ENCODE measurements at places on chromosomes 4 and X. TPM values are rescaled to one million over a fixed set of nuclear protein-coding genes. Genes with fewer than 3 reads are reported as not detected.
A peak's percentile ranks its signal among the peaks of the same experiment; 100 is the strongest.

- no peak overlapping the region for H3K4me3 ChIP-seq
- H3K27ac ChIP-seq: peak overlapping the region; percentile 39
- H3K27me3 ChIP-seq: peaks cover 1% of the 10 kb centered on the region
- DNase-seq: peak; percentile 64
- peaks cover 17% of the 10 kb centered on the region for H3K4me1 ChIP-seq
Observed at GRCh38 chr4:37780444-37781130, 45.9 kb upstream of the PGM2 start.

DNA sequence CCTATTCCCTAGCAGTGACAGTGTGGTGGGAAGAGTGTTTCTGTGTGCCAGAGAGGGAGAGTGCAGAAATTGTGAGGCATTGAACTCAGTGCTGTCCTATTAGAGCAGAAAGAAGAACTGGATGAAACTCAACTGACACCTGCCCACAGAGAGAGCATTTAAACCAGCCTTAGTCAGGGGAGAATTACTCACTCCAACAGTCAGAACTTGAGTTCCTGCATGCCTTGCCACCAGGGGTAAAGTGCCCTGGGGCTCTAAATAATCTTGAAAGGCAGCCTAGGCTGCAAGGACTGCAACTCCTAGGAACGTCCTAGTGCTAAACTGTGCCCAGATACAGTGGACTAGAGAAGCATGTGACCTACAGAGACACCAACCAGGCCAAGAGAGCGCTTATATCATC, 12.8 kb downstream of the CYSLTR1 start:
- no peak overlapping the region for H3K4me3 ChIP-seq
- H3K27me3 ChIP-seq: no peaks in the 10 kb centered on the region
- peaks cover 53% of the 10 kb centered on the region for H3K4me1 ChIP-seq
- DNase-seq: peak; percentile 47

- H3K27ac ChIP-seq: no peak overlapping the region
- H3K4me1 ChIP-seq: peaks cover 7% of the 10 kb centered on the region
- DNase-seq: no peak
- H3K4me3 ChIP-seq: no peak overlapping the region
- no peaks in the 10 kb centered on the region for H3K36me3 ChIP-seq
- H3K27me3 ChIP-seq: no peaks in the 10 kb centered on the region
Observed at GRCh38 chrX:57587607-57588006, 4.2 kb upstream of the ZXDB start.

DNA sequence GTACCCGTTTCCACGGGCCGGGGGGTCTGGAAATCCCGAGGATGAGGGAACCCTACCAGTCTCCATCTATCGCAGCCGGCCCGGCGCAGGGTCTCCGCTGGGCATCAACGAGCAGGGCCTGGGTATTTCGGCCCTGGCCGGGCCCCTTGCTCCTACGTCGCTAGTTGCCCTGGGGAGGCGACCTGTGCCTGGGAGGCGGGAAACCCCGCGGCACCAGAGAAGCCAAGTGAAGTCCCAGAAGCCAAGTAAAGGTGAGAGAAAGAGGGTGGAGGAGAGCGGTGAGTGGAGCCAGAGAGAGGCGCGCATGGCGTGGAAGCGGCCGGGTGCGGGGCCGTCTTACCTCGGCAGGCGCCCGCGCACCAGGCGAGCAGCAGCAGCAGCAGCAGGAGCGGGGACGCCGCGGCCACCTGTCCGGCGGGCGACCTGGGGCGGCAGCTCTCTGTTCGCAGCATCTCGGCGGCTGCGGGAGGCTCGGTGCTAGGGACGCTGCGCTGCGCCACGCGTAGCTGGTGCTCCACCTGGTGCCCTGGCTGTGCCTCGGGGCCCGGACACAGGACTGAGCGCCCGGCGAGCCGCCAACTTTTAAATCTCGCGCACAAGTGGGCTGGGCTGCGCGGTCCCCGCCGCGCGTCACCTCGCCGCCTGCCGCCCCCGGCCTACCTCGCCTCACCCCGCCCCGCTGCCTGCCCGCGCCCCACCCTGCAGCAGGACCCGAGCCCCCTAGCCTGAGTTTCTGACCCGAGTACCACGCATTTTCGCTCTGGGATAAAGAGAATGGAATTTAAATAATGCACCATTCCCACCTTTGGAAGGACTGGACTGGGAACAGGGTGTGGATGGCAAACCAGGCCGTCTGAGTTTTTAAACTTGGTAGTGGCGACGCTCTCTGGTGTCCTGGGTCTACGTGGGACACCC, at the start of gene NMU:
Gene NMU, minus strand, starts transcription at position 558 of the 915 bp plus-strand sequence. Its CDS starts 106 bp downstream, at position 452.
- H3K27ac ChIP-seq: no peak within 1 kb of the TSS
- H3K4me3 ChIP-seq: peak within 1 kb of the TSS; percentile 61
- no peaks in the 10 kb centered on the region for H3K36me3 ChIP-seq
- H3K4me1 ChIP-seq: peaks cover 14% of the 10 kb centered on the region
- peaks cover 46% of the 10 kb centered on the region for H3K27me3 ChIP-seq
- DNase-seq: peak; percentile 61

Gene C4orf50
- 0.10 TPM for total RNA-seq

Gene RADX
- total RNA-seq: 12.7 TPM

Gene FHDC1
- 0.07 TPM for total RNA-seq

Gene PRICKLE3
- 18.1 TPM for total RNA-seq

DNA sequence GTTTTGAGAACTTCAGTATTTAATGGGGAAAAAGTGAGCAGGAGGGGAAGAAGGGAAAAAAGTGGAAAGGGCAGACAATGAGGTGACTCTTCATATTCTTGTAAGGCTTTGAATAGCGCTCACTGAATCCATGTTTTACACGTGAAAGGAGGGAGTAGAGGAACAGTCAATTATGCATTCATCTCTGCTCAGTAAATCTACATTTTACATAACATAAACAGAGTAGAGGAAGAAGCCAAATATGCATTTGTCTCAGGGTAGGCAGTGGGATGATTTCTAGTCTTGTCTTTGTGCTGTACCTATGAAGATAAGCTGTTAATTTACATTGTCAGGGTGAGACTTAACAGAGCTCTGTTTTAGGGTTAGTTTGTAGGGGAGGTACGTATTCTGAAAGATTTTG, 19.4 kb upstream of the ELF2 start:
- no peaks in the 10 kb centered on the region for H3K36me3 ChIP-seq
- H3K4me1 ChIP-seq: no peaks in the 10 kb centered on the region
- no peak overlapping the region for H3K4me3 ChIP-seq
- no peak for DNase-seq
- H3K27me3 ChIP-seq: peaks cover 4% of the 10 kb centered on the region

DNA sequence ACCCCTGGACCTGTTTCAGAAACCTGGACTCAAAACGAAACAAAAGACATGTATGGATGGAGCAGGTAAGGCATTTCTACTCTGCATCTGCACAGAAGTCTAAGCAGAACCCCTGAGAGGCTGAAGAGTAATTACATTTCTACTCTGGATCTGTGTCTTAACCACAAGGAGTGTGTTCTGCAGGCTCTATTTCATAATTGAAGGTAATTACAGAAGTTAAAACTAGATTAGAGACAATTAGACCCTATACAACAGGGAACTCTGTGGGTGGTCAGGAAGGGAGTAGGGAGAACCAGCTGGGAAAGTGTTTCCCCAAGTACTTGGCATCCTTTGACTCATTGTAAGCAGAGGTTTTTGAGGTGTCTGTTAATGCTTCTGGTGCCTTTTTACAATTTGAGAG, 69.8 kb downstream of the IGSF1 start:
- H3K27ac ChIP-seq: no peak overlapping the region
- H3K4me3 ChIP-seq: no peak overlapping the region
- no peaks in the 10 kb centered on the region for H3K36me3 ChIP-seq
- no peaks in the 10 kb centered on the region for H3K27me3 ChIP-seq

Gene TXK
- total RNA-seq: 18.4 TPM

Gene MAGEB10
- total RNA-seq: not detected

Gene SEC31A
- 87.8 TPM for total RNA-seq

- no peak overlapping the region for H3K4me3 ChIP-seq
- no peaks in the 10 kb centered on the region for H3K27me3 ChIP-seq
- H3K4me1 ChIP-seq: no peaks in the 10 kb centered on the region
- H3K36me3 ChIP-seq: peaks cover 9% of the 10 kb centered on the region
- DNase-seq: no peak
Observed at GRCh38 chr4:148067301-148067916, 335.5 kb downstream of the ARHGAP10 start.

GRCh38 chr4:112645541-112646329, 8.8 kb downstream of the LARP7 start:
- H3K27me3 ChIP-seq: no peaks in the 10 kb centered on the region
- H3K27ac ChIP-seq: no peak overlapping the region
- no peak for DNase-seq
- H3K4me1 ChIP-seq: peaks cover 9% of the 10 kb centered on the region
- no peak overlapping the region for H3K4me3 ChIP-seq
- H3K36me3 ChIP-seq: peaks cover 20% of the 10 kb centered on the region

- DNase-seq: no peak
- H3K27ac ChIP-seq: no peak overlapping the region
- peaks cover 6% of the 10 kb centered on the region for H3K4me1 ChIP-seq
Observed at GRCh38 chr4:25884031-25884782, 21.4 kb upstream of the SEL1L3 start.

GRCh38 chrX:13888284-13888683, 71.4 kb upstream of the GPM6B start:
- no peak overlapping the region for H3K27ac ChIP-seq
- DNase-seq: no peak
- H3K36me3 ChIP-seq: no peaks in the 10 kb centered on the region
- no peaks in the 10 kb centered on the region for H3K27me3 ChIP-seq
- H3K4me1 ChIP-seq: no peaks in the 10 kb centered on the region

DNA sequence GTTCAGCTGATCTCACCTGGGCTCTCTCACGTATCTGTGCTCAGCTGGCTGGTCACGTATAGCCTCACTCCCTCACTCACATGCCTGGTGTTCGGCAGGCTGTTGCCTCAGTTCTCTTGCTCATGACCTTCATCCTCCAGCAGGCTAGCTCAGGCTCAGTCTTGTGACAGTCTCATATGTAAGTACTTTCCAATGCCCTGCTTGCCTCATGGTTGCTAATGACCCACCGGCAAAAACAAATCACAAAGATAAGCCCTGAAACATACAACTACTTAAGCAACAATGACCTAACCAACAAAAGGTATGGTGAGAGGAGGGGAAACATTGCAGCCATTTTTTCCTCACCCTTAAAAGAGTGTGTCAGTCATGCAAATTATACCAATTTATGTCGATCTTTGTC, 25.0 kb downstream of the MEPE start:
- DNase-seq: no peak
- no peaks in the 10 kb centered on the region for H3K4me1 ChIP-seq
- H3K4me3 ChIP-seq: no peak overlapping the region
- no peaks in the 10 kb centered on the region for H3K36me3 ChIP-seq

GRCh38 chr4:184424993-184425758, 49.2 kb downstream of the IRF2 start:
- peaks cover 49% of the 10 kb centered on the region for H3K36me3 ChIP-seq
- H3K4me1 ChIP-seq: peaks cover 60% of the 10 kb centered on the region
- DNase-seq: no peak
- peak overlapping the region; percentile 14 for H3K27ac ChIP-seq

DNA sequence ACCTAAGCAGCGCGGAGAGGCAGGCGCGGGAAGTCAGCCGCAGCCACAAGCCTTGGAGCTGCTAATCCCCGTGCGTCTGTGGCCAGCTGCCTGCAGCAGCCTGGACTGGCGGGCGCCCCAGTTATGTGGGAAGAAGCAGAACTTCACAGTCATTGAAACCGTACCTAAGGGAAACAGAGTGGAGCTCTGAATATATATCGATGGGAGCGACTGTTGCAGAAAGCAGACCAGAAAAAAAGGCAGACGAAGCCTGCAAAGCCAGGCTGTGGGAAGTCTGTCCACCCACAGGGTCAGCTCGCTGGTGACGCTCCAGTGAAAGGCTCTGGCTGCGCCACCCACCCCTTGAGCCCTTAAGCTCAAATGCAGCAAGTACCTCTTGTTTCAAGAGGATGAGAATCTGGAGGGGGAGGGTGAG, 24.7 kb downstream of the KCNE5 start:
- peaks cover 3% of the 10 kb centered on the region for H3K4me1 ChIP-seq
- no peak overlapping the region for H3K4me3 ChIP-seq
- DNase-seq: no peak
- no peaks in the 10 kb centered on the region for H3K36me3 ChIP-seq

Gene EDA2R
- total RNA-seq: 1.3 TPM

GRCh38 chr4:27484216-27484615, 623.6 kb downstream of the STIM2 start:
- DNase-seq: no peak
- H3K27me3 ChIP-seq: no peaks in the 10 kb centered on the region
- no peak overlapping the region for H3K27ac ChIP-seq
- no peak overlapping the region for H3K4me3 ChIP-seq

DNA sequence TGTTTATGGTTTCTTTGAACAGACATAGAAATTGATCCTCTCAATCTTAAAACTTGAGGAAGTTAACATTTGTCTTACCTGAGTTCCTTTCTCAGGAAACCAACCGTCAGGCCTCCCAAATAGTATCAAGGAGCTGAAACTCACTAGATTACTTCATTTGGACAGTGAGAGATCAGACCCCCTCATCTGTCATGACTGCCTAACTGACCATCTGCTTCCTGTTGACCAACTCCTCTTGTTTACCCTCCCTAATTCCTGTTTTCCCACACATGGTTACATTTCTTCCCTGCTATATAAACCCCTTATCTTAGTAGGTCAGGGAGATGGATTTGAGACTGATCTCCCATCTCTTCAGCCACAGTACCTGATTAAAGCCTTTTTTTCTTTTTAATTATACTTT, 46.2 kb upstream of the NMU start:
- H3K27me3 ChIP-seq: peaks cover 4% of the 10 kb centered on the region
- H3K4me3 ChIP-seq: no peak overlapping the region
- no peak for DNase-seq
- H3K4me1 ChIP-seq: no peaks in the 10 kb centered on the region
- no peaks in the 10 kb centered on the region for H3K36me3 ChIP-seq
- H3K27ac ChIP-seq: no peak overlapping the region

Gene CCKAR
- not detected for total RNA-seq

Gene CBR4
- total RNA-seq: 18.0 TPM

- H3K27me3 ChIP-seq: no peaks in the 10 kb centered on the region
- H3K27ac ChIP-seq: no peak overlapping the region
- no peak for DNase-seq
- no peaks in the 10 kb centered on the region for H3K4me1 ChIP-seq
- H3K36me3 ChIP-seq: no peaks in the 10 kb centered on the region
Observed at GRCh38 chr4:158295053-158295452, 84.8 kb downstream of the TMEM144 start.

- H3K27me3 ChIP-seq: no peaks in the 10 kb centered on the region
- H3K27ac ChIP-seq: no peak overlapping the region
- DNase-seq: no peak
- no peak overlapping the region for H3K4me3 ChIP-seq
Observed at GRCh38 chr4:46425775-46426400, 36.0 kb upstream of the GABRA2 start.

Gene SOWAHD
- 0.55 TPM for total RNA-seq

DNA sequence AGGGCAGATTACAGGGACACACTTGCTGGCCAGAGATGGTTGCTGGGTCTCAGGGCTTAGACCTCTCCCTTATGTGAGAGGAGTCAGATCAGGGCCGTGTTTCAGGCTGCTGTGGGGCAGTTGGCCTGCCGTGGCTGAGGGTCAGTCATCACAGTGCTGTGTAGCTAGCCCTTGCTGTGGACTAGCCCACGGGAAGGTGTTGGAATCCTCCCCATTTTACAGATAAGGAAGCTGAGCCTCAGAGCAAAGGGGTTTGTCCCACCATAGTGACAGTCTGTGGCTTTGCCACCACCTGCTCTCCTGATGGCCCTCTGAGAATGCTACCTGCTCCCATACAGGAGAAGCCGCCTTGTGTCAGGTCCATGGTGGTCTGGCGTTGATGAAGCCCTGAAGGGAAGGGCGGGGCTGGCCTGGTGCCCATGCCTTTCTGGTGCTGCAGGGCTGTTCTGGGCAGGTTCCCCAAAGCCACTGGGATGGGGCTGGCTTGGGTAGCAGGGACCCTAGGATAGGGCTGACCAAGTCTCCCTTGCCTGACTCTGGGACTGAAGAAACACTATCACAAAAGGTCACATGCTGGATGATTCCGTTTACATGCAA, 2.4 kb upstream of the FAM53A start:
- peaks cover 13% of the 10 kb centered on the region for H3K36me3 ChIP-seq
- no peaks in the 10 kb centered on the region for H3K27me3 ChIP-seq
- no peak overlapping the region for H3K4me3 ChIP-seq
- DNase-seq: no peak
- peaks cover 9% of the 10 kb centered on the region for H3K4me1 ChIP-seq
